CD8-positive, alpha-beta memory T cell (primary cell): ENCODE measurements at places on chromosomes 4 and X. TPM values are rescaled to one million over a fixed set of nuclear protein-coding genes. Genes with fewer than 3 reads are reported as not detected.

DNA sequence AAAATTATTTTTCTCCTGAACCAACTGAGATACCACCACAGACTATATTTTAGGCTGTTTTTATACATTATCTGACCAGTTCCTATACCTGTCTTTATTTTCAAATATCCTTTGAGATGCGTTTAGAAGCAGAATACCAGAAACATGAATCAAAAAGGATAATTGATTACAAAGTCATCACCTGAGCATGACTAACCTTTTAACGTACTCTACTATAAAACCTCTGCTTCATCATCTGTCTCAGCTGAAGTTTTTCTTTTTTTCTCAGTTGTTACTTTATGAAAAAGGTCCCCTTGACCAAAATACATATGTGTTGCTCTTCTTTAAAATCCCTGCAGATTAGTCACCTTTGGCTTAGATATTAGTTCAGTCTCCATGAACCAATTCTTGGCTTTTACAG lies 109.8 kb downstream of the AMMECR1 start:
- H3K4me3 ChIP-seq: no peak overlapping the region
- no peak overlapping the region for H3K27ac ChIP-seq
- no peaks in the 10 kb centered on the region for H3K36me3 ChIP-seq
- H3K4me1 ChIP-seq: no peaks in the 10 kb centered on the region

GRCh38 chrX:101395789-101396188 lies 5.0 kb downstream of the RPL36A start:
- H3K4me1 ChIP-seq: peaks cover 9% of the 10 kb centered on the region
- DNase-seq: no peak
- H3K27me3 ChIP-seq: no peaks in the 10 kb centered on the region
- H3K27ac ChIP-seq: no peak overlapping the region

DNA sequence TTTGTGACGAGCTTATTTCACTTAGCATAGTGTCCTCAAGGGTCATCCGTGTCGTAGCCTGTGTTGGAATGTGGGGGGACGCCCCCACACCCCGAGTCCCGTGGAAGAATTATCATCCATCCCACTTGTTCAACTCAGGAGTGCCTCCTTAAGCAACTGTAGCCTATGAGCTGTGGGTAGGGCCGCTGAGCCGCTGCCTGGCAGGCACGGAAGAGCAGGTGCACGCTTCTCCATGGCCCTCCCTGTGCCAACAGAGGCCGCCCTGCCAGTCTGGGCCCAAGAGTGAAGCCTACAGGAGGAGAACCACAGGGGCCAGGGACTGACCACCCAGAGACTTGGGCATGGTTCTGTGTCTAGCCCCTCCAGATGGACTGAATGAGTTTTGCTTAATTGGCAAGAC lies 2.3 kb upstream of the RGS12 start:
- peaks cover 7% of the 10 kb centered on the region for H3K27me3 ChIP-seq
- no peak overlapping the region for H3K27ac ChIP-seq

GRCh38 chr4:185212581-185212980 lies 3.2 kb downstream of the SNX25 start:
- no peaks in the 10 kb centered on the region for H3K27me3 ChIP-seq
- H3K4me1 ChIP-seq: peaks cover 26% of the 10 kb centered on the region
- no peaks in the 10 kb centered on the region for H3K36me3 ChIP-seq
- DNase-seq: no peak
- no peak overlapping the region for H3K27ac ChIP-seq

- H3K27me3 ChIP-seq: no peaks in the 10 kb centered on the region
- DNase-seq: no peak
- no peaks in the 10 kb centered on the region for H3K36me3 ChIP-seq
- H3K4me1 ChIP-seq: no peaks in the 10 kb centered on the region
- no peak overlapping the region for H3K4me3 ChIP-seq
These were observed 34.6 kb upstream of the LEF1 start for GRCh38 chr4:108203377-108203776.

LRAT gene
- not detected for total RNA-seq

MAGEB17 gene
- total RNA-seq: not detected

MAGEA8 gene
- total RNA-seq: not detected
